Epithelial cell of esophagus (primary cell): ENCODE measurements at places on chromosomes 1 and 21.

- no peak for DNase-seq
These were observed 193.9 kb downstream of the DHRS3 start for GRCh38 chr1:12424087-12424529.

- DNase-seq, result no peak
These were observed 13.6 kb upstream of the ADARB1 start for GRCh38 chr21:45060675-45061311.

DNA sequence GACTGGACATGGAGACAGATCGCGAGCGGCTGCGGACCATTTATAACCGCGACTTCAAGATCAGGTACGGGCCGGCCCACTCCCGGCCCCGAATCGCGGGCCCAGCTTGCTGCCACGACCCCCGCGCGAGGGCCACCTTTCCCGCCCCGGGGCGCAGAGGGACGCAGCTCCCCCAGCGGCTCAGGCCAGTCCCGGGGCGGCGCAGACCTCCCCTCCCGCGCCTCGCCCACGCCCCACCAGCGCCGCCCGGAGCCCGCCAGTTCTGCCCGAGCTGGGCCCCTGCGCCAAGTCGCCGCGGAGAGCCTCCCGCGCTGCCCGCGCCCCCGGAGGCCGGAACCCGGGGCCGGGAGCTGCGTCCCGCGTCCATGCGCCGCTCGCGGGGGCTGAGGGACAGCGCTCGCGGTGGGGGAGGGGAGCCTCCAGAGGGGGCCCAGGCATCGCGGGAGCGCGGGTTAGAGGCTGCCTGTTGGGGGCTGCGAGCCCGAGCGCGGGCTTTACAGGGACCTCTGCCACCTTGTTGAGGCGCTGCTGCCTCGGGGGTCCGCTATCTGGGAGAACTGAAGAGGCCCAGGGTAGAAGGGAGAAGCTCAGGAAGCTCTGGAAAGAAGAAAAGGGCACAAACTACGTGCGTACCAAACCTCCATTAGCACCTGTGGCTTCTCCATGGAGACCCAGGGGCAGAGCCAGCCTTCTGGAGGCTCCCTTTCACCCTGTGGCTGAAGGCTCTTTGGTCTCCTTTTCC lies 698 bp downstream of the MOV10 start:
- DNase-seq, result no peak

DNA sequence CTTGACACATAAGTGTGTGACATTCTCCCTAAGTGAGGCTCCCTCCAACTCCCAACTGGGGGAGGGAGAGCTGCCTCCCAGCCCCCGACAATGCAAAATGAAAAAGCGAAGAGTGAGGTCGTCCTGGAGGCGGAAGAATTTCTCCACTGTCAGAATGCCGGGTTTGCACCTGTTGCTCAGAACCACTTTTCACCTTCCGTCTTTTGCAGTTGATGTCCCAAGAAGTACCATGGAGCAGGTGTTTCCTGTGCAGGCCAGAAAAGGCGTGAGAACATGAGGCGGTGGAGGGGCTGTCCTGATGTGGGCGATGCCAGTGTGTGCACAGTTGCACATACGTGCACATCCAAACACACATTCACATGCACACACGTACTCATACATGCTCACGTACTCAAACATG lies 158.6 kb upstream of the AJAP1 start:
- DNase-seq, result no peak

GRCh38 chr21:23686737-23687523 lies 1920.4 kb downstream of the MRPL39 start:
- DNase-seq, result no peak

DNA sequence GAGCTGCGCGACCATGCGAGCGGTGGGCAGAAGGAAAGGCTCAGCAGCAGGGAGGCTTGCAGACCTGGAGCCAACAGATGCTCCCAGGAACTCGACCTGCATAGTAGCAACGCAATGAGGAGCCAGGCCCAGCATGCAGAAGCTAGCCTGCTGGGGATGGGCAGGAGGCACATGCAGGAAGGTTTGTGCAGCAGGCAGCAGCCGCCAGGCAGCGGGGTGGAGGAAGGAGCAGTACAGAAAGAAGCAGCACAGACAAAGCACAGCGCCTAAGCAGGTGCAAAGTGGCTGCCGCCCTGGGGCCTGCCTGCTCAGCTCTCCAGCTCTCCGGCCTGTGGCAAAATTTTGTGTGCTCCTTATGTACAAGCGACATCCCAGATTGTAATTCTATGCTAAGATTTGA lies 213.5 kb upstream of the MAP1LC3C start:
- no peak for DNase-seq

DNA sequence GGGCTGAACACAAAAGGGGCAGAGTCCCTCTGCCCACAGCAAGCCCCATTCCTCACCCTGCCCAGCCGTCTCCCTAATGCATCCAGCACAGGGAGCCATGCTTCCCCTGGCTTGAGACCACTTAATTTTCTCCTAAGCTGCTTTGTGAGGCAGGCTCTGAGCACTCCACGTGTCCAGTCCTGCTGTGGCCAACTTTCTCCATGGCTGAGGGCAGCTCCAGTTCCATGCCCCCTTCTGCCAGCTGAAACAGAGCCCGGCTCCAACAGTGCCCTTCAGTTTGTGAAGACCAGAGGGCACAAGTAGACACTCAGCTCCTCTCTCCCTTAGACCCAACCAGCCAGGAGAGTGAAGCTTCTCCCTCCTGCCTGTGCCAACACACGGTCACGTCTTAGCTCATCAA lies 33.8 kb downstream of the PLEKHA6 start:
- DNase-seq, result no peak

GRCh38 chr1:3577300-3577699 lies 34.0 kb downstream of the MEGF6 start:
- no peak for DNase-seq

GRCh38 chr1:200334661-200335256 lies 75.1 kb downstream of the ZNF281 start:
- DNase-seq, result peak; percentile 84

DNA sequence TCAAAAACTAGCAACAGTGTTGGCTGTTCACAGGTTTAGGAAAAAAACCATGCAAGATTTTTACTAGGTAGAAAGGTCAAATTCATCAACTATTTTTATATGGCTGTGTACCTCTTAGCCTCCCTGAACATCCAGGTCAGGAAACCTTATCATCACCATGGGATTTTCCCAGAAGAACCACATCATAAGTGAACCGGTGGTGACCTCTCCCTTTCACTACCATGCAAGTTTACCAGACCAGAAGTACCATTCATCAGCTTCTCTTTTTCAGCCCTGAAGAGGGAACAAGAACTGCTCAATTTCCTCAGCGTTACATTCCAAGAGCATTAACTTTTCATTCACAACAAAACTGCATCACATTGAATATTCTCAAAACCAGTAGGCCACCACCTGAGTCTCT lies 5.9 kb downstream of the SSBP3 start:
- DNase-seq, result no peak

DNA sequence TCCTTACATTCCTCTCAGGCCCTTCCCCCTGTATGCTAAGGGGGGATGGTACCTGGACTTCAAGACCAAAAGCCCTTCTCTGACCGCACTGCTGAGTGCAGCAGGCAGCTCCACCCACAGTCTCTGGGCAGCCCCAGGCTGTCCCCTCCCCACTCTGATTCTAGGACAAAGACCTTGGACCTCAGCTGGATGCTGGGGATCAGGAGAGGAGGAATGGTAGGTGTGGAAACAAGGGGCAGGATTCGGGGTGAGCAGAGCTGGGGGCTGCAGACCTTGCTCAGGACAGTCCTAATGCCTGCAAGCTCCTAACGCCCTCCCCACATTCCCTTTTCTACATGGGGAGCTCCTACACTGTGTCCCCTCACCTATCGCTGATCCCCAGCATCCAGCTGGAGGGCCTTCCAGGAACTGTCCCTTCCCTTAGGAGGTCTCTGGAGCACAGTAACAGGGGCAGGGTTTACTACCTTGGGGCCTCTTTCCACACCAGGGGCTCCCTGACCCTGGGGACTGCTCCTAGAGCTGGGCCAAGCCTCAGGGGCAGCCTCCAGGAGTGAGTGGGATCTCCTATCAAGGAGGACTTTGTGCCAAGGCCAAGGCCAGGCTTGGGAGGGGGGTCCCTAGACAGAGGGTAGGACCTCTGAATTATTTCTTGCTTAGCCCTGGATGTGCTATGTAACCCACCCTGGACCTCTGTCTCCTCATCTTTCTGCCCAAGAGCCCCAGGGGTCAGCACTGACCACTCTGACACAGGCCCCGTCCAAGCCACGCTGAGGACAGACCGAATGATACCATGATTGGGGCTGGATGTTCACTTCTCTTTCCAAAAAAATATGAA lies 5.6 kb downstream of the CLDN19 start:
- DNase-seq, result no peak

DNA sequence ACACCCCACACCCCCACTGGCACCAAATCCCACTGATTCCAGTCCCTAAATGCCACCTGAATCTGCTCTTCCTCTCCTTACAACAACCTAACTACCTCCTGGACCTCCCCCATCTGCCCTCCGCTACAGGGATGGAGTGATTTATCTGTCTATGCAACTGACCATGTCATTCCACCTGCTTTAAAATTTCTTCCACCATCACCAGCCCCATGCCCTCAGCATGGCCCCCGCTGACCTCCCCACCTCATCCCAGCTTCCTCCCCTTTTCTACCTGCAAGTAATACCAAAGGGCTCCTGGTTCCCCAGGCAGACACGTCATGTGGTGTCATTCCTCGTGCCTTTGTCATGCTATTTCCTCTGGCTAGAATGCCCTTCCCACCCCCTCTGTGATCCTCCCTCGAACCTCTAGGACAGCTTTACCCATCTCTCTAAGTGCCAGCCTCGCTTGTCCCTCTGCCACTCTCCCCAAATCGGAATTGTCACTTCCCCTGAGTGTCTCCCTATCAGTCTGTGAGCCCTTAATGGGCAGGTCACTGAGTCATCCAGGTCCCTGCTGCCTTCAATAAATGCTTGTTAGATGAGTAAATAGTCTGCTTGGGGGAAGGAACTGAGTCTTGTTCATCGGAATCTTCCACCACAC lies 3.7 kb downstream of the GJB4 start:
- DNase-seq, result peak; percentile 95

DNA sequence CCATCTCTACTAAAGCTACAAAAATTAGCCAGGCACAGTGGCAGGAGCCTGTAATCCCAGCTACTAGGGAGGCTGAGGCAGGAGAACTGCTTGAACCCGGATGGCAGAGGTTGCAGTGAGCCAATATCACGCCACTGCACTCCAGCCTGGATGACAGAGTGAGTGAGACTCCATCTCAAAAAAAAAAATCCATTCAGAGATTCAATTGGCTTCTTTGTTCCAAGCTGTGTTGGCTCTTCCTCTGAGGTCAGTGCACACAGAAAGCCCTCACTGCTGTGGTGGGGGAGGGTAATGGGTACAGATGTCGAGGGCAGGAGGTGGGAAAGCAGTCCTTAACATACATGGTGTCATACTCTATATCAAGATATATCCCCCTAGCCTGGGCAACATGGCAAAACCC lies 14.7 kb downstream of the TIE1 start:
- no peak for DNase-seq

DNA sequence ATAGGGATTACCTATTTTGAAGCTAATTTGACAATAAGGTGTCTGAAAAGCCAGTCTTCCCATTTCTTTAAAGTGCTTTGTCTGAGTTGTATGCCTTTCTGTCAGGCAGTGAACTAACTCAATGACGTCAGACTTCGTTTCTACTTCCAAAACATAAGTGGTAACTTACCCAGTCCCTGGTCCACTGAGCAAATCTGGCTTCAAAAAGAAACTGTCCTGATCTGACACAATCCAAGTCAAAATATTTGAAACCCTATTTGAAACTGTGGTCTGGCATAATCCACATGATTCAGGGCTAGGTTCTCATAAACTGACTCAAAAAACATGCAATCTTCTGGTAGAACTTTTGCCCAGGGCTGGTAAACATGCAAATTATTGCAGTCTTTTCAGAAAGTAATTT lies 34.0 kb downstream of the DIRAS3 start:
- DNase-seq, result no peak

DNA sequence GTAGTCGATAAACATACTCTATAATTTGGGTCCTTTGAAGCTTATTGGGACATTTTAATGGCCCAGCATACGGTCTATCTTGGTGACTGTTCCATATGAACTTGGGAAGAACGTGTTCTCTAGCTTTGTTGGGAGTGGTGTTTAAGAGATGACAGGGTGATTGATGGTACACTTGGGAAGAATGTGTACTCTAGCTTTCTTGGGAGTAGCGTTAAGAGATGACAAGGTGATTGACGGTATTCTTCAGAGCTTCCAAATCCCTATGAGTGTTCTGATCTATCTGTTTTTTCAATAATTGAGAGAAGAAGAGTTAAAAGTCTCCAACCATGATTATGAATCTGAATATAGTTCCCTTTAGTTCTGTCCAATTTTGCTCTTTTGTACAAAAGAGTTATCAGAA lies 9.4 kb downstream of the NPHP4 start:
- DNase-seq, result peak; percentile 16

DNA sequence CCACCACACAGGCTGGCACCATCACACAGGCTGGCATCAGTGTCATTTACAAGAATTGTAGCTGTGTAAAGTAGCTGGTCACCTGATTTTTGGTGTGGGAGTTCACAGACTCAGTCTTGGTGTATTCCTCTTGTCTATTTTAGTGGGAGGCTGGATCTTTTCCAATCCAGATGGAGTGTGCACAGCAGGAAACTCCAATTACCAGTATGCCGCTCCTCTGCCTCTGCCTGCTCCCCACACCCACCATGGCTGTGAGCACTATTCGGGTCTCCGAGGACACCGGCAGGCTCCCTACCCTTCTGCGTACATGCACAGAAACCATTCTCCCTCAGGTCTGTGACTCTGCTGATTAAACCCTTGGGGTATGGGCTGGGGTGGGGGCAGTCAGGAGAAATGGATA lies 24.2 kb downstream of the TBX19 start:
- no peak for DNase-seq

- DNase-seq, result no peak
These were observed 26.6 kb downstream of the COQ8A start for GRCh38 chr1:226966683-226967082.

DNA sequence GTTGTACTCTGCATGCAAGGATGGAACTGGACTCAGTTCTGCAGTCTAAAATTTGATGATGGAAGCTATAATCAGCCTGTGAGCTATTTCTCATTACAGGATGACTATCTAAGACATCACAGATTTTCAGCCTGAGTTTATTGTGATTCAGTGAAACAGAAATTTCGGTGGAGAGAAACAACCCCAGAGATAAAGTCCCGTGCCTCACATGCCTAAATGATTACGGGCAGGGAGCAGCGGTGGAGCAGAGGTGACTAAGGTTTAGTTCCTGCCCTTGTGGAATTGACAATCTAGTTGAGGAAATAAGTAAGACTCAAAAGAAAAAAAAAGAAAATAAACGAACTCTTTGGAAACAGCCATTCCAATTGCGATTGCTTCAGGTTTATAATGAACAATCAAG lies 96.9 kb downstream of the GRIK3 start:
- no peak for DNase-seq
